Endothelial cell of umbilical vein (primary cell): ENCODE measurements at places on chromosomes 7 and 10. TPM values are rescaled to one million over a fixed set of nuclear protein-coding genes. Genes with fewer than 3 reads are reported as not detected.

Gene PIK3AP1
- total RNA-seq: not detected in 2 replicates

Gene BCAP29
- 162 and 175 TPM in 2 replicates for total RNA-seq

Gene TUBB8
- not detected in 2 replicates for total RNA-seq

Gene PDE6C
- total RNA-seq: not detected in 2 replicates

- H3K36me3 ChIP-seq: no peaks in the 10 kb centered on the region
- no peaks in the 10 kb centered on the region for H3K4me1 ChIP-seq
- no peak for DNase-seq
- H3K27ac ChIP-seq: no peak overlapping the region
These were observed 30.3 kb downstream of the CACNA2D1 start for GRCh38 chr7:82413237-82413636.

DNA sequence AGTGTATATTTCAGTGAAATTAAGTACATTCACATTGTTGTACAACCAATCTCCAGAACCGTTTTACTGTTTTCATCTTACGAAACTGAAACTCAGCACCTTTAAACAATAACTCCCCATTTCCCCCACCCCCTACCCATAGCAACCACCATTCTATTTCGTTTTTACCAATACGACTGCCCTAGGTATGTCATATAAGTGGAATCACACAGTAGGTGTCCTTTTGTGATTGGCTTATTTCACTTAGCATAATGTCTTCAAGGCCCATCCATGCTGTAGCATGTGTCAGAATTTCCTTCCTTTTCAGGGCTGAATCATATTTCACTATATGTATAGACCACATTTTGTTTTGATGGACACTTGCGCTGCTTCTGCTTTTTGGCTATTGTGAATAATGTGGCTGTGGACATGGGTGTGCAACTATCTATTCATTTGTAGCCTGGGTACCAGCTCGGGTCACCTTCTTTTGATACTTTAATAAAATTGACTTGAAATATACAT, 34.3 kb upstream of the DLG5 start:
- no peaks in the 10 kb centered on the region for H3K4me1 ChIP-seq
- H3K36me3 ChIP-seq: no peaks in the 10 kb centered on the region
- no peak for DNase-seq
- H3K4me3 ChIP-seq: no peak overlapping the region
- H3K27ac ChIP-seq: no peak overlapping the region

GRCh38 chr7:149598721-149599308, 101.2 kb upstream of the ZNF746 start:
- H3K4me1 ChIP-seq: no peaks in the 10 kb centered on the region
- no peak overlapping the region for H3K4me3 ChIP-seq
- H3K27me3 ChIP-seq: no peaks in the 10 kb centered on the region
- peaks cover 6% of the 10 kb centered on the region for H3K36me3 ChIP-seq

GRCh38 chr7:149759093-149759860, 14.1 kb downstream of the ZNF467 start:
- H3K36me3 ChIP-seq: no peaks in the 10 kb centered on the region
- H3K4me1 ChIP-seq: no peaks in the 10 kb centered on the region
- no peak for DNase-seq
- no peak overlapping the region for H3K4me3 ChIP-seq
- H3K27ac ChIP-seq: no peak overlapping the region

DNA sequence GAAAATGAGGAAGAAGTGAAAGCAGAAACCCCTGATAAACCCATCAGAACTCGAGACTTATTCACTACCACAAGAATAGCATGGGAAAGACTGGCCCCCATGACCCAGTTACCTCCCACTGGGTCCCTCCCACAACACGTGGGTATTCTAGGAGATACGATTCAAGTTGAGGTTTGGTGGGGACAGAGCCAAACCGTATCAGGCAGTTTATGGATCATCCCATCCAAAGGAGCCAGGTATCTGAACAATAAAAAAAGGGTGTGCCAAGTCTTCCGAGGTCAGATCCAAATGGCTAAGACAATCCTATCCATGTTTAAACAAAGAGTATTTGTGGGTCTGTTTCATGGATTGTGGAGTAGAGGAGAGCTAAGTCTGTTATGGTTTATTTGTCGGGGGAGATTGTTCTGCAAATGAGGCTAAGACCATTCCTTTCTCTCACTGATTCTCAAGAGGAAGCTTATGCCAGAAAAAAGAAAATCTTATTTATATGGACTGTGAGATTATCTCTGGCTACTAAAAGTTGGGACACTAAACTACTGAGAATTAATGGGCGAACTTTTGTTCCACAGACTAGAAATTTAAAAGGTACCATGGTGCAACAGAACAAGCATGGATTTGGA, 203.7 kb downstream of the IPMK start:
- H3K4me1 ChIP-seq: no peaks in the 10 kb centered on the region
- H3K27ac ChIP-seq: no peak overlapping the region
- no peaks in the 10 kb centered on the region for H3K36me3 ChIP-seq
- no peak for DNase-seq
